Stimulated activated CD4-positive, alpha-beta T cell treated with anti-CD3 and anti-CD28 coated beads, Interleukin-1b, Interleukin-23, amount 100 ng/mL, for 1 hour (primary cell): ENCODE measurements at places on chromosomes 2 and 18.

DNA sequence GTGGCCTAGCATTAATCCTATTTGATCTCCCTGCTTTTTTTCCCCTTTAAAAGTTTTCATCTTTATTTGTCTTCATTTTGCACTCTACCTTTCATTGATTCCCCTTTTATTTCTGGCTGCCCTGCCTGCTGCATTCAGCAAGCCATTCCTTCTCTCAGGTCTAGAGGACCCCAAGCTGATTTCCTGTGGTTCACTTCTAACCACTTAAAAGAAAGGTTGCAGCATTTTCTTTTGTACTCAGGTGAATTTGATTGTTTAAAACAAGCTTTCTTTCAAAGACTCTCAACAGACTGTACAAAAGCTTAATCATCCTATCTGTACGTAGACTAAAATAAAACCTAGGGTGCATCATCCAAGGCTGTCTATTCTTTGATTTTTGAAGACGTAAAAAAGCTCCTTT is 160.3 kb downstream of the CSRNP3 start:
- DNase-seq: no peak

DNA sequence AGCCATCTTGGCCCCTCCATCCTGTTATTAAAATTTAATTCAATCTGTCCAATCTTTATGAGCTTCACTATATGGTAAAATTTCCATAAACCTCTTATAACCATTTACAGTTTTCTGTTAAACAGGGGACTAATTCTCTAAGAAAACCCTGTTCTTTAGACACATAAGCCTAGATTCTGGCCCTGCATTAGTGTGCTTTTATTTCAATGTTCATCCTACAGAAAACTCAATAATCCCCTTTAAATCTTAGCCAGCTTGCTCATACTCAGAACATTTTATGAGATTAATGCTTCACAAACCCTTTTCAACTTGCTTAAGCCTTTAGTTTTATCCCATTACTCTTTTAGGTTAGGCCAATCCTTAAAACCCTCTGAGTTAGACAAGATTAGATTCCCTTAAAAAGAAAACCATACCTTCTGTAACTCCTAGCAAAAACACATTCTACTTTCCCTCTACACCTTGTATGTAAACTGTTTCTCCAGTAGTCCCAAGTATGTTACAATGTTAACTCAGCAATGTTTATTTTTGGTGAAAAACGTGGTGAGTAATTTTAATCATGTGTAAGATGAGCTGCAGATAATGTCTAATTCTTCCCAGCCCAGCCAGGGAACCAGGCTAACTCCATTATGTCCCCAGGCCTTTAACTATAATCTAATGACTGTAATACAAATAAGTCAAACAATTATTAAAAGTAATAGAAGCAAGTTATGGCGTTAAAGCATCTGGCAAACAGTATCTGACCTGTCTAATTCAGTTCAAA is 1953.4 kb upstream of the LRRTM1 start:
- no peak for DNase-seq

GRCh38 chr2:220005362-220005761 is 377.9 kb downstream of the SLC4A3 start:
- DNase-seq: no peak

GRCh38 chr2:149561309-149561926 is 26.2 kb downstream of the MMADHC start:
- no peak for DNase-seq

DNA sequence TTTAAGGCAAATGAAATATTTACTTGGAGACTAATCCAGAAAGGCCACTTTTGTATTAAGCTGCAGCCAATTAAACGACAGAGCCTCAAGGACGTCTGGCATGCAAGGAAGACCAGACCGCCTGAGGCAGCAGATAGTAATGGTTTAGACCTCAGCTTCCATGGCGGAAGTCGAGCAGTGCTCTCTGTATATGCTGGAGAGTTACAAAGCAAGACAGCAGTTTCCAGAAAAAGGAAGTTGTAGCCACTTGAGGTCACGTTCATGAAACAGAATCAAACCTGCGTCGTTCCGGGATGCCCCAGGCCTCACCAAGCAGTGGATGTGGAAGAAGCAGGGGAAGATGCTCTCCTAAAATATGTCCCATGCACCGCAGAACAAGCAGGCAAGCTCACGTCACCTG is 142.0 kb downstream of the PTGR3 start:
- no peak for DNase-seq

- no peak for DNase-seq
Measured at GRCh38 chr18:45567123-45567522, 48.2 kb upstream of the SLC14A2 start.

DNA sequence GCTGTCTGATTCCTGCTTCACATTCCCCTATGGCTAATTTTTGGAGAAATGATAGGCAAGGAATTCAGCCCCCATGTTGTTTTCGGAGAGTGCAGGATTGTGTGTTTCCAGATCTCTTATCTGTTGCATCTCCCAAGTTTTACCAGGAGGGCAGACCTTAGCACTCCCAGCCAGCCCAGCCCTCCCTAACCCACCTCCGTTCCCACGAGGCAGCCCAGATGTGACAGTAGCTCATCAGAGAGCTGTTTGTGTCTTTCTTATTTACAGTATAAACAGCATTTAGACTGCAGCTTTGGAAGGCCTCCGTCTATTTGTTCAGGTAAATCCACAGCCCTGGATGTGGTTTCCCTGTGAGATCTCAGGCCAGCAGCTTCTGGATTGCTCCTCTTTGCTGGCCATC is 91.6 kb downstream of the THNSL2 start:
- DNase-seq: no peak

DNA sequence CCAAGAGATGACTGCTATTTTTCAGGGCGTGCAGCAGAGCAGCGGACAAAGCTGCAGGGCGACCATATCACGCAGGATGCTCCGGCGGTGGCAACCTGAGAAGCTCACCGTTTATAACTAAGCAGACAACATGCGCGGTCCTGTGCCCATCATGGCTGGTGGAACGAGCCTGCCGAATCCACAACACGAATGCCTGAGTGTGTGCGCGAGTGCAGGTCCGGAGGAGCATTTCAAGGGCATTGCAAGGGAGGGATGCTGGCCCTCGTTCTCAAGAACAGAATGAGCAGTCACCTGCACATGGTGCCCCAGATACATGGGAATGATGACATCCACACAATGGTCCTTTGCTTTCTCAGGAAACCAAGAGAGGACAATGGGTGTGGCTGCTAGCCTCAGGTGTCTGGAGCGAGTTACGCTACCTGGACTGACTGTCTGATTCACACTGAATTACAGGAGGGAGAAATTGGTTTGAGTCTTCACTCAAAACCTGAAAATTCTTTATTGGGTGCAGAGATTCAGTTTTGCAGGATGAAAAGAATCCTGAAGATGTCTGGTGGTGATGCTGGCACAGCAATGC is 39.8 kb downstream of the TBC1D8 start:
- DNase-seq: no peak

- DNase-seq: no peak
Measured at GRCh38 chr18:46378126-46378863, 274.1 kb downstream of the HAUS1 start.

GRCh38 chr2:30666266-30666874 is 140.9 kb downstream of the CAPN13 start:
- no peak for DNase-seq

DNA sequence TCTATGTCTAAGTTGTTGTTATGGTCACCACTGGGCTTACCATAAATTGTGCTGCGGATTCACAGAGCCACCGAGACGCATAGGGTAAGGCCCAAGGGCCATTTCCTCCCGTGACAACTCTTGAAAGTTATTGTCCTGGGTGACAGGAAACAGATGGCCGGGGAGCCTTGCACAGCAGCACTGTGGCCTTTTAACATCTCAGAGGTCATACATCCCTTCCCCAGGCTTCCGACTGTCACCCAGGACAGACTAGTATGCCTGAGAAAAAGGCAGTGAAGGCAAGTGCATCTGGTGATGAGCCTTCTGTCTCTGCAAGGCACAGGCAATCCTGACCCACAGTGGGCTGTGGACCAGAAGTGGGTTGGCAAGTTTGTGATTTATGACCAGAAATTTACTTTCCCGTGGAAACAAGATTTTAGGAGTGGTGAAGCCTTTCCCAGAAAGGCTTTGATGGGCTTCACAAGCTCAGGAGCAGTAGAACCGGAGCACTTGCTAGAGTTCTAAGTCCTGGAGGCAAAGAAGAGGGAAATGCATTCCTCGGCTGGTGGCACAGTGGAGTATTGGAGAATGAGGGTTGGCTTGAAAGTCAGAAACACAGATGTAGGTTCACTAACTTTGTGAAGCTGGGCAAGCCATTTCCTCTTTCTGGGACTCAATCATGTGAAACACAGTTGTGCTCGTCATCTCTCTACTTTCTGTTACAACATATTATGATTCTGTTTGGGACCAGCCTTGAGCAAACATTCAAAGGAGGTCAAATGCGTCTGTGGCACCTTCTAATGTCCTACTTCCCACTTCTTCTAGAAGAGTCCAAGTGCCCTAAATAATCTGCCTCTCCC is 2.0 kb upstream of the CAPN14 start:
- no peak for DNase-seq

- DNase-seq: no peak
Measured at GRCh38 chr2:216316743-216317142, 55.5 kb downstream of the MARCHF4 start.

DNA sequence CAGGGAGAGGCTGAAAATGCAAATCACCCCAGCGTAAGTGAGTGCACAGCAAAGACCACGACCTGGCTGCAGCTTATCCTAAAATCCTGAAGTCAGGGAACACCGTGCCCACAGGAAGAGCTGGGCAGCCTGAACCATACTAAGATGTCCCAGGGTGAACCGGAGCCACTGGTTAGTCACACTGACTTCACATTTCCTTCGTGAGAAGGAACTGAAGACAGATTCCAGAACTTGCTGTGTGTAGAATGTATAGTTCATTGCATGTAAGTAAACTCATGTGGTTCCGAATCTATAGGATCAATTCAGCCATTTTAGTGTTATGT is 84.6 kb upstream of the NDUFV2 start:
- no peak for DNase-seq

- no peak for DNase-seq
Measured at GRCh38 chr18:62118328-62118727, 68.5 kb downstream of the PIGN start.

- no peak for DNase-seq
Measured at GRCh38 chr2:128783896-128784295, 465.2 kb upstream of the HS6ST1 start.

GRCh38 chr2:26853751-26854150 is 5.8 kb downstream of the DPYSL5 start:
- no peak for DNase-seq

GRCh38 chr18:79524181-79525078 is 128.7 kb downstream of the NFATC1 start:
- DNase-seq: no peak

GRCh38 chr2:241901018-241901380 is 31.5 kb downstream of the RTP5 start:
- no peak for DNase-seq

- no peak for DNase-seq
Measured at GRCh38 chr2:33616873-33617272, 17.8 kb upstream of the FAM98A start.

- DNase-seq: no peak
Measured at GRCh38 chr2:44549099-44549471, 187.3 kb downstream of the CAMKMT start.

DNA sequence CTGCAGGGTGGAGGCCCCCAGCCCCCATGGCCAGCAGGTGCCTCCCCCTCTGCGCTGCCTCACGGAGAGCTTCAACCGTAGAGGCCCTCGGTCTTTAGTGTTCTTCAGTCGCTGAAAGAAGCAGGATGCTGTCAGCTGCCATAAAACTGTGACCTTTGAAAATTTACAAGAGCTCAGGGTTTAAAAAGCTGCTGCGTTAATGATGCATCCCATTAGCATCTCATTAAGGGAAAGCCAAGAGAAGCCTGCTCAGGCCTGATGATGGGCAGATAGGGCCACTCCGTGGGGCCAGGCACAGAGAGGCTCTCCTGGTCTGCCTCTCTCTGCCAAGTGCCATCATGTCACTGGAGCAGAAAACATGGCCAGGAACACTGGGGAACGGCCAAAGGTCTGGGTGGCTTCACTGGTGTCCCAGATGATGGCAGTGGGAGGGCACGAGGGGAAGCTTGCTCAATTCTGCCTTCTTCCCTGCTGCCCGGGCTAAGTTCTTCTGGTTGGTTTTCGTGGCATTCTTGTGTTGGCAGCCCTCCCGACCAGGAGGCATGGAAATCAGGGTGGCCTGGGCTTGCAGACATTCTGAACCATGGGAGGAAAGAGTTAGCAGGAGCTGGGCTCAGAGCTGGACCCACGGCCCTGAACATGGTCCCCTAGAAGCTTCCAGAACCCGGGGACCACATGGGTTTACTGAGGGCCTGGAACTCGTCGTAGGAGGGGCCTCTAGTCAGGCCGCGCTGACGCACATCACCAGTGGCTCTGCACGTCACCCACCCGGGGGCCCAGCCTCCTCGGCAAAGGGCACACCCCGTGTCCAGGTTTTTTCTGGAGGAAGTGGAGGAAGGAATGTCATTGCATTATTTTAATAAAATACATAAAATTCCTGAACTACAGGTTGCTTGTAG is 250.7 kb downstream of the KLHL29 start:
- no peak for DNase-seq

GRCh38 chr2:172420216-172420615 is 7.2 kb upstream of the ITGA6 start:
- DNase-seq: no peak

DNA sequence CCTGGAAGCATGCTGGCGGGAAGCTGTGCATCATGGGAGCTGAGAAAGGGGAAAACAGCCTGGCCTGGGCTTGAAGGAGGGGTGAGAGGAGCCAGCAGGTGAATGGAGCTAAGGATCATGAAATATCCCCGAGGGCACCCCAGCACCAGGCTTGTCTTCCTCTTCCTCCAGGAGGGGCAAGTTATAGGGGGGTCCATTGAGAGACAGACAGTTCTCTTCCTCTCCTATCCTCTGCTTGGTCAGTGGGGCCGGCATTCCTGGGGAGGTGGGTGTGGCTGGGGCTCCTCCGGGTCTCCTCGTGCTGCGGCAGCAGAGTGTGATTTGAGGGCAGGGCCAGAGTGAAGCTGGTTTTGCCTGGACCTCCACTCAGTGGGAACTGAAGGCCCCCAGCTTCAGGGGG is 78.9 kb downstream of the LIPG start:
- no peak for DNase-seq

GRCh38 chr2:102514061-102514785 is 41.2 kb downstream of the SLC9A4 start:
- DNase-seq: no peak

GRCh38 chr2:151153601-151154000 is 108.1 kb downstream of the RBM43 start:
- DNase-seq: no peak

GRCh38 chr2:233764761-233765160 is 4.7 kb downstream of the UGT1A1 start:
- no peak for DNase-seq

- no peak for DNase-seq
Measured at GRCh38 chr2:240589850-240590525, 3.5 kb downstream of the CAPN10 start.

GRCh38 chr2:226142463-226142862 is 657.2 kb downstream of the IRS1 start:
- DNase-seq: no peak

GRCh38 chr2:133292259-133292658 is 276.0 kb downstream of the NCKAP5 start:
- DNase-seq: no peak

DNA sequence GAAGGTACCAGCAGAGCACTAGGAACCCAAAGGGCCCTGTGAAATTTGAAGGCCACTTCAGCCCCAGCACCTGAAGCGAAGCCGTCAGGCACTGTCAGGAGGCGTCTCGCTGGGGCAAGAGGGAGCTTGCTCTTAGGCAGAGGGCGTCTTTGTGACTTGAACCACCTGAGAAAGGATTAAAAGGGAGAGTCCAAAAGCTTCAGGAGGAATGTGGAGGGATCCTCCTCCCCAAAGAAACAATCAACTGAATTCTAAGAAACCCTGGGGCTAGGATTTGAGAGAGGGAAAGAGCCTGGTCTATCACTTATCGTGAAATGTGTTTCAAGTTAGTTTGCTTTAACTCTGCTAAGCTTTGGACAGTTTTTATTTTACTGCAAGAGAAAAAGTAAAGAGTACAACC is 324.9 kb upstream of the SOX11 start:
- DNase-seq: no peak
